Activated CD4-positive, alpha-beta T cell treated with anti-CD3 and anti-CD28 coated beads, Interleukin-2, amount 50 U/mL, for 1 hour (primary cell): ENCODE measurements at places on chromosomes 12 and 14.

GRCh38 chr12:69239922-69240630 lies 707 bp downstream of the CPSF6 start:
- peak; percentile 42 for DNase-seq

DNA sequence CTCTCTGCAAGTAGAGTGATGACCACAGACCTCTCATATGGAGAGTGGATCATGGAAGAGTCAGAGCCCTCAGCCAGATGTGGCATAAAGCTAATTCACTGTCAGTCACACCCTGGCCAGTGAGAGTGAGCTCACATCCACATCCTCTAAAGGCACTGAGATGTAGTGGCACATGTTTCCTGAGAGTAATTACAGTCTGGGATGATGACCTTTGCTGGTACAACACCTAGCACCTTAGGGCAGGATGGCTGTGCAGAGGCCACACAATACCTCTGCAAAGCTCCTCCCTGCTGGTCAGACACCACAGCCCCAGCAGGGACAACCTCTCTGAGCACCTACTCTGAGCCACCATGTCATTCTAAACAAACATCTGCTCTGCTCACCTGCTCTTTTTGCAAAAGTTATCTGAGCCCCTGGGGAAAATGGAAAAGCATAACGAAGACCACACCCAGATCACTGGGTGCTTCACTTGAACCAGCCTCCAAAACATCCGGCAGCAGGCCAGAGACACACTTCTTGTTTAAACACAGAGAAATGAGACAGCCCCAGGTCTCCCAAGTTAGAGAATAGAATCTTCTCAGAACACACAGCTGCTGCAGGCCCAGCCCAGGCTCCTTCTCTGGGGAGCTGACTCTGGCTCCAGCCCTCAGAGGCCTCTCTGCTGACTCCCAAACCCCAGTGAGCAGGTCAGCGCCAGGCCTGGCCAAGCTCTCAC lies 30.3 kb downstream of the PITPNM2 start:
- peak; percentile 13 for DNase-seq

- no peak for DNase-seq
These were observed 256.1 kb downstream of the GLT1D1 start for GRCh38 chr12:129109174-129110001.

GRCh38 chr12:11209113-11209512 lies 22.4 kb upstream of the TAS2R42 start:
- DNase-seq: no peak

GRCh38 chr12:56878010-56878339 lies 56.2 kb downstream of the SDR9C7 start:
- DNase-seq: no peak

GRCh38 chr14:106395456-106396050 lies 869.2 kb downstream of the TMEM121 start:
- DNase-seq: no peak

DNA sequence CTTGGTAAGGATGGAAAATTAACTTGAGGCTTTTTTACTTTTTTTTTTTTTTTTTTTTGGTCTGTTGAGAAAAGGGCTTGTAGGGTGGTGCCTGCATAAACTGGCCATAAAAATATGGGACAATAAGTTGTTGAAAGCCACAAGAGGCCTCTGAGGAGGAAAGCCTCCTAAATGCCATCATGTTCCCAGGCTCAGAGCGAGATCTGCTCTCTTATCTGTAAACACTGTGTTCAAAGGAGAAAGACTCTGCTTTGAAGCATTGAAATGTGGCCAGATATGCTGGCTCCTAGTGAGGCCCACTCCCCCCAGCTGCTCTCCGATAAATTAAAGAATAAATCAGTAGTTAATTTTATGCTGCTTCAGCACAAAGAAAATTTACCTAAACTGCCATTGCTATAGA lies 504.9 kb downstream of the DIO2 start:
- DNase-seq: no peak

GRCh38 chr12:10227648-10228047 lies 15.0 kb downstream of the GABARAPL1 start:
- DNase-seq: no peak

DNA sequence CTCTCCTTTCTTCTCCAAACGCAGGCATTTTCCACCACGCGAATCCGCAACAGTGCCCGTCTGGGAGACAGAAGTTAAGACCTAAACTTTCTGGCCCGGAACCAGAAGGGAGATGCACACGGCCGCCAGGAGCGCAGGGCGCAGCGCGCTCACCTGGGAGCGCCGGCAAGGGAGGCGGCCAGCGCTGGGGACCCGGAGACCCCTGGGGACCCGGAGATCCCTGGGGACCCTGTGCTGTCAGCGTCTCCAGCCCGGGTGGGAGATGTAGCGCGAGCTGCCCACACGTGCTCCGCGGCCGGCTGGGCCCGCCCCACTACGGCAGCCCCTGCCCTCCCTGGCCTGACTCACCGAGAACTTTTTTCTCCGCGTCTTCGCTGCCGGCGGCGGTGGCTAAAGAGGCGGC lies 620 bp downstream of the YBX3 start:
- peak; percentile 23 for DNase-seq

GRCh38 chr14:21039585-21040369 lies 2.4 kb upstream of the RNASE7 start:
- DNase-seq: peak; percentile 16

GRCh38 chr14:33859306-33859705 lies 91.6 kb downstream of the EGLN3 start:
- DNase-seq: no peak

GRCh38 chr14:21807975-21808374 lies 134.4 kb upstream of the OR4E1 start:
- no peak for DNase-seq

- no peak for DNase-seq
These were observed 352.8 kb downstream of the APAF1 start for GRCh38 chr12:98997899-98998298.

GRCh38 chr12:49651855-49652254 lies 28.5 kb downstream of the PRPF40B start:
- no peak for DNase-seq

DNA sequence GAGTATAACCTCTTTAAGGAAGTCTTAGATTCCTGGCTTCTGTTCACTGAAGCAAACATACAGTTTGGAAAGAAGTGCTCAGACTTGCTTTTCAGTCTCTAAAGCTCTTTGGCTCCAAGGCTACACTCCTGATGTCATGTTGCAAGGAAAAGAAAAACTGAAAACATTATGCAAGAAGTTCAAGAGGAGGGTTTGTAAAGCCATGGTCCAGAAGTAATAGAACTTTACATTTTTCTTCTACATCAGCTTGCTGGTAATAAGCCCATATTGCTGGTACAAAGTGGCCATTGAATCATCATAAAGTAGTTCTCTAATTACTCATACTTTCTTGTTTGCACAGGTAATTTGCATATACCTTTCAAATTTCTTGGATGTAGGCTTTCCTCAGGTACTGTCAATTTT lies 83.6 kb downstream of the BBS10 start:
- no peak for DNase-seq

- no peak for DNase-seq
These were observed 122.0 kb upstream of the ATXN7L3B start for GRCh38 chr12:74415633-74416032.

- DNase-seq: no peak
These were observed 62.2 kb downstream of the BMP4 start for GRCh38 chr14:53894456-53894855.

DNA sequence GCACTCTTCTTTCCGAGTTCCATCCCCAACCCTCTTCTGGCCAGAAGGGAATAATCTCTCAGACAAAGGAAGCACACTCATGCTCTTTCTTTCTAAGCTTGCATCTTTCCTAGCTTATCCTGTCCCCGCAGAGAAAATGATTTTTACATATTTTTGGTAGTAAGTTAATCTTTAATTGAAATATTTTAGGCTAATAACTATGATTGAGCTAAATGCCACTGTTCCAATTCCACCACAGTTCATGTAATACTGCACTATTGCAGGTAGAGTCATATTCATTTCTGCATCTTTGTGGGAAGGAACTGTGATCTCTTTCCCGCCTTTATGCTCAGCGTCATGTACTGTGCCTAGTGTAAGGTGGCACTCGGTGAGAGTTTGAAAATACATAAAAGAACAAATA lies 158.9 kb upstream of the FOXG1 start:
- no peak for DNase-seq

DNA sequence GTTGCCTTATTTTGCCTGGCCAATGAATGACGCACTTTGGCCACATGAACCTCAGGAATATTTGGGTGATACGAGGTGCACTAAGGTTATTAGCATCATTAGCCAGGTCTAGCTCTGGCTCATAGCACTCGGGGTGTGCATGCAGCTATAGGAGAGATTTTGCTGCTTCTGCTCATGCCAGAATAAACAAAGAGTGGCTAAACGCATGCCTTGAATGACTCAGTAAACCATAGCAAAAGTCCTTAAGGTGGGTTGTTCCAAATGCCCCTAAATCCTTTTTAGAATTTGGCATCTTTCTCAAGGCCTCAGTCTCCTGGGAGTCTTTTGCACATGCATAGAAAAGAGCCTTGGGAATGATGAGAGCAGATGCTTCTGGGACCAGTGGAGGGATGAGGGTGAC lies 343.7 kb upstream of the FKBP4 start:
- no peak for DNase-seq

- no peak for DNase-seq
These were observed 270.3 kb upstream of the AMIGO2 start for GRCh38 chr12:47350062-47350408.

- no peak for DNase-seq
These were observed 282.9 kb downstream of the RGS6 start for GRCh38 chr14:72215080-72215479.

DNA sequence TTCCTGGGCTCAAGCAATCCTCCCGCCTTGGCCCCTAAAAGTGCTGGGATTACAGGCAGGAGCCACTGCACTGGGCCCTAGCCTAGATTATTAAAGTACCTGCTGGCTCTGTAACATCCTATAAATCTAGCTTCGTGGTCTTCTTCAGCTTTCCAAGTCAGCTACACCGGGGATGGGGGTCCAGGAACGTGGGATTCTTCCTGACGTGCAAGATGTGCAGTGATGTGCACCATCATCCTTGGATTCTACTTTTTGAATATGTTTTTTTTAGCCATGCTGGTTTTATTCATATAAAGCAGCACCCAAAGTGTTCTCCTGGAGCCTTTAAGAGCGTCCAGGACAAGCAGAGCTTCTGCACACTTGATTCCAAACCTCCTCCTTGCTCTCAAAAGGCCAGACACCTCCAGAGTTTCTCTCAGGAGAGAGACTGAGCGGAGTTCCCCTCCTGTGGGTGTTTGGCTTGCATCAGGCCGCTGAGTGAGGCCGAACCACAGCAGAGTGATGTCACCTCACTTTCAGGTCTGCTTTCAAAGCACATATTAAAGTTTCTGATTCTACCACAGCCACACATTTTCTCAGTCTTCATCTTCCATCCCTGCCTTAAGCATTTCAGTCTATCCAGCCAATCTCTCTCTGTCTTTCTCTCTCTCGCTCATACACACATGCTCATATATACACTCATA lies 33.4 kb downstream of the VCPKMT start:
- peak; percentile 76 for DNase-seq

- DNase-seq: no peak
These were observed 453.0 kb upstream of the MIS18BP1 start for GRCh38 chr14:45705940-45706534.

DNA sequence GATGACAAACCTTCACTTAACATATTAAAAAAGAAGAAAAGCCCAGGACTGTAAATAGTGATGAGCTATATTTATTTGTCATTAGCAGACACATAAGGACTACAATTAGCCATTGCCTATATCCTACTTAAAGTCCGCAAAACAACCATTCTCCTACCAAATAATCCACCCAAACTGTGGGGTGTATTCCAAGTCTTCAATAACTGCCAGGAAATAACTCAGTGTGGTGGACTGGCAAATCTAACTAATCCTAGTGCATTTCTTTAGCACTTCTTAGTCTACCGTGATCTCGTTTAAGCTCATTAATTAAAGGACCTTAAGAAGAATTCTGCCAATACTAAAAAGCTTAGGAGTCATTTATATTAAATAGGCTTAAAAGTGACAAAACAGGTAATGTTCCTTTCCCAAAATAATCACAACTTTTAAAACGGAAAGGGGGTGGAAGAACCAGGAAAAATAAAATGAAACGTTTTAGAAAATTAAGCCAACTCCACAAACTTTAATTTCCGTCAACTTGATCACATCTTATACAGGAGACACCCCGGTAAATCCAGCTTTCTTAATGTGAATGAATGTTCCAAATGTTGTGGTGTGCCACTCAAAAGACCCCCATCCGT lies 1.8 kb downstream of the NOVA1 start:
- DNase-seq: no peak

- DNase-seq: no peak
These were observed 158.6 kb upstream of the PARP11 start for GRCh38 chr12:4031703-4032291.

DNA sequence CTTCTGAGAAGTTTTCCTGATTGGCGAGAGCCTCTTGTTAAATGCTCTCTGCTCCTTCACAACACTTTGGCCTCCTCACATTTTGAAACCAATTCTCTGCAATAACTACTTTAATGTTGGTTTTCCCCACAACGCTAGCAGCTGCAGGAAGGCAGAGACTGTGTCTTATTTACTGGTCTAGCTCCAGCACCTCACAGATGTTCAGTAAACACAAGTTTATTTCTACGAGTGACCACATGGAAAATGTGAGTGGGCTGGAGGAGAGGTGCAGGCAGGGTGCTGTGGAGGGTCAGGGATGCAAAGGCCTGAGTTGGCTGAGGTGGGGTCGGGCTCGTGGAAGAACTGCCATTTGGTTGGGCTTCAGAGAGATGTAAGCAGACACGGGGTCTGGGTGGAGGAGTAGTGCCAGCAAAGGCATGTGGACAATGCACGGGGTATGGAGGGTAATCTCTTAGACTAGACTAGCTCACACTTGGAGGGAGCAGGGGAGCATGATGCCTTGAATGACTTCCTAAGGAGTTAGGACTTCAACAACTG lies 117.4 kb upstream of the RTL1 start:
- DNase-seq: no peak

- DNase-seq: no peak
These were observed 164.7 kb upstream of the CCND2 start for GRCh38 chr12:4108803-4109345.

- no peak for DNase-seq
These were observed 59.3 kb downstream of the TESC start for GRCh38 chr12:117039891-117040309.

- no peak for DNase-seq
These were observed 181.9 kb upstream of the BMP4 start for GRCh38 chr14:54138354-54139038.

GRCh38 chr12:74599932-74600331 lies 62.3 kb downstream of the ATXN7L3B start:
- no peak for DNase-seq

- no peak for DNase-seq
These were observed 86.5 kb upstream of the ZFP36L1 start for GRCh38 chr14:68879321-68879781.

GRCh38 chr12:67795236-67795635 lies 146.7 kb downstream of the DYRK2 start:
- no peak for DNase-seq
